ENCODE measurements at places on chromosomes 11 and 22.

DNA sequence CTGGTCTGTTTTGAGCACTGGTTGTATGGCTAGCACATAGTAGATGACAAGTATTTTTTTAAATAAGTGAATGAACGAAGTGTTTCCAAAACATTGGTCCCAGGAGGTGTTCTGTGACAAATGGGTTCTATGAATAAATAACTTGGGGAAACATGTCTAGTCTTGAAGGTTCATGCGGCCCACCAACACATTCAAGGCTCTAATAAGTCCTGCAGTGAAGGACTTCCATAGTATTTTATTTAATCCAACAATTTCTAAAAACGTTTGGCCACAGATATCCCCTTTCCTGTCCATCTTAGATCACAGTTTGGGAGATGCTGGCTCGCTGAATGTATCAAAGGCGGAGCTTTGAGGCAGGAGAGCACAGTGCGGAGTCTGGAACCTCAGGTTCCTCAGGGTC, 22.5 kb downstream of the PARVG start:
- no peak for DNase-seq

- DNase-seq = no peak
Observed at GRCh38 chr11:9802291-9802861, 138.5 kb downstream of the SWAP70 start.

- no peak for DNase-seq
Observed at GRCh38 chr11:65395961-65396530, 9.6 kb downstream of the FRMD8 start.

- DNase-seq = peak; percentile 13
Observed at GRCh38 chr11:121109916-121110586, 9.0 kb downstream of the TECTA start.

DNA sequence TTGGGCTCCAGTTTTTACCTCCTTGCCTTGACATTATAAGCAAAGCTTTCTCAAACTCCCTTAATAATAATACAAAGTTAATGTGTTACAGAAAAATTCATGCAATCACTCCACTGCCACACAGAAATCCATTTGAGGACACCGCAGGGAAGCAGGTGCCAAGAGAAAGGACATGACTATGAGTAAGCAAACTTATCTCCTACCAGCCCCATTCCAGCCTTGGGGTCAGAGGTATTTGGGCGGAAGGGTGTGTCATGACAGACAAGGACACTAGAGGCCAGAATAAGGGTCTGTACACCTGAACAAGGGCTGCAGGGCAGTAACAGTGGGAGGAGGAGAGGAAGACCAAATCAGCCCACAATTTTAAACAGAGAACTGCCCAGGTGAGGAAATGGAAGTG, 5.9 kb downstream of the GNG3 start:
- no peak for DNase-seq

- DNase-seq = no peak
Observed at GRCh38 chr11:95152876-95153856, 63.5 kb downstream of the ENDOD1 start.

GRCh38 chr11:68076371-68077042, 37.7 kb downstream of the TCIRG1 start:
- no peak for DNase-seq

GRCh38 chr11:45323601-45324249, 37.6 kb upstream of the SYT13 start:
- no peak for DNase-seq

- DNase-seq = no peak
Observed at GRCh38 chr11:125211948-125212340, 47.4 kb downstream of the PKNOX2 start.

GRCh38 chr11:13831696-13832095, 130.8 kb upstream of the SPON1 start:
- no peak for DNase-seq

DNA sequence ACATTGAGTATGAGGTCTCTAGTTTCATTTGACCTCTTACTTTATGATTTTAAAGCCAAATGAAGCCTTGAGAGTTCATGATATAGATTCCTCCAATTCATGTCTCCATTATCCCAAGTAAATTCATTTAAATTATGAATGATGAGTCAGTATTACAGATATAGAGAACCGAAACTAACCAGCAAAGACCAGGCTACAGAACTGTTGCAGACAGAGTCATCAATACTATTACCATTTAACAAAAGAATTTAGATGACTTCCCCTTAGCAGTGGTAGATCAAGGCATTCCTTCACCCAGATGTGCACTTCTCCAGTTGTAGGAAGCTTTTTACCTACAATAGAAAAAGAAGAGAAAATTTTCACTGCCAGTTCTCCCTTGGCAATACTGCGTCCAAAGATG, 11.8 kb upstream of the CCDC89 start:
- DNase-seq = no peak

GRCh38 chr22:25482091-25482760, 82.2 kb upstream of the GRK3 start:
- DNase-seq = no peak

DNA sequence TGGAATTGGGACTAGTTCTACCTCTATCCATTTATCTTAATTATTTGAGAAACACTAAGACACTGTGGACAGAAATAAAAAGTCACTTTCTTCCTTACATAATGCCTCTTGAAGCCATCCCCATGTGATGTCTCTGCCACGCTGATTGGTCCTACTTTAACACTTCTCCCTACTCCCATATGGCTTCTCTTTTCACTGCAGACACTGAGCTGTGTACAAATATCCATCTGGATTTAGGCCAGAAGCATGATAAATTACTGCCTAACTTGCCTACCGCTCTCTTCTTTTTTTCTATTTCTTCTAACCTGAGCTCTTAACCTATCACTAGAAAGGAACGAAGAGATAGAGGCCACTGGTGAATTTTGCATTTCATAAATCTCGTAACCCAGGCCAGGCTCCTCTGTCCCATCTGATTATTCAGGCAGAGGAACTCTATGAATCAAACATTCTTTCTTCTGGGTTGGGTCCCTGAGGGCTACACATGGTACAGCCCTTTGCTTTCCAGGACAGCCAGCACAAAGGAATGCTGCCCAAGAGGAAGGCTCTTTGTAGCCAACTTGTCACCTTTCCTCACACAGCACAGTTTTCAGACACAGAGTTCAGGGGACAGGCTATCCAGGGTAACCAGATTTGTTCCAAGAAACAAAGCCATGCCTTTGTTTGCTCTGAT, 878.5 kb upstream of the LRRC4C start:
- no peak for DNase-seq

DNA sequence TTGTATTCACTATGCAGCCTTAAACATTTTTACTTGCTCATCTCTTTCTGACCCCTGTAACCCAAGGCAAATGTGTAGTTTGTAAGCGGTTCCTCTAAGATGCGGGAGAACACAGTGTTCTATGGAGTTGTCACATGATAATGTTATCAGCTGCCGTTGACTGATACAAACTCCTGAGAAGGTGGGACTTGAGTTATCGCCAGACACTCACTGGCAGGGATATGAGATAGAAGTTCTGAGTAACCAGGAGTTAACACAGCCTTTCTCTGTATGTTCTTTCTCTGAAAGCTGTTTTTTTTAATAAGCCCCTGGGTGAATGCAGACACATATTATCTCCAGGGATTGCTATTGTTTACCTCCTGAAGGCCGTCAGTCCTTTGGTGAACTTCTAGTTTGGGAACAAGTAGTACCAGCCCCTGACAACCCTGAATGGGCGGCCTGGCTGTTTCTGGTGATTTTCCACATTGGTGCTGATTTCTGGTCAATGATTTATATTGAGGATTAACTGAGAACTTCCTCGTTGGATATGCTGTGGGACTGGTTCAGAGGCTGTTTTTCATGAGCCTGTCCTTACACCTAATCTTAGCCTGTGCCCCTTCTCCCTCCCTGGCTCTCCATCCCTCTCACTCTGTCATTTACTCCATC, 155.3 kb upstream of the RASSF10 start:
- DNase-seq = no peak

- DNase-seq = no peak
Observed at GRCh38 chr11:70019576-70020011, 58.5 kb upstream of the ANO1 start.

- DNase-seq = no peak
Observed at GRCh38 chr11:34154059-34154875, 48.8 kb downstream of the NAT10 start.

GRCh38 chr22:38729946-38730345, 24.2 kb downstream of the GTPBP1 start:
- DNase-seq = no peak

- DNase-seq = no peak
Observed at GRCh38 chr11:73451896-73452295, 75.7 kb downstream of the RELT start.

- peak; percentile 97 for DNase-seq
Observed at GRCh38 chr11:35045236-35045820, 93.6 kb upstream of the CD44 start.

GRCh38 chr11:68751004-68751325, 355 bp downstream of the TESMIN start:
- DNase-seq = no peak

DNA sequence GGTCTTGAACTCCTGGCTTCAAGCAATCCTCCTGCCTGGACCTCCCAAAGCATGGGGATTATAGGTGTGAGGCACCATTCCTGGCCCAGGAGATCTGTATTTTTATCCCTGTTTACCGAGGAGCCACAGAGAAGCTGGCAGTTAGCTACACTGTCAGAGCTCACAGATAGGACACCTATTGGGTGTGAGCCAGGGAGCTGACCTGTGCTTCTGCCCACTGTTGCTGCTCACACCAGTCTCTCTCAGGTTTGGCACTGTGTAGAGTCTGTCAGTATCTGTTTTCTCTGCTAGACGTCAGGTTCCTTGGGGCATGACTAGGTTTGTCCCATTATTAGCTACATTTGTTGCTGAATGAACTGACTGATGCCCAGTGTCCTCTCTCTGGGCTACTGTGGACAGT, 17.5 kb downstream of the PPP6R2 start:
- no peak for DNase-seq

DNA sequence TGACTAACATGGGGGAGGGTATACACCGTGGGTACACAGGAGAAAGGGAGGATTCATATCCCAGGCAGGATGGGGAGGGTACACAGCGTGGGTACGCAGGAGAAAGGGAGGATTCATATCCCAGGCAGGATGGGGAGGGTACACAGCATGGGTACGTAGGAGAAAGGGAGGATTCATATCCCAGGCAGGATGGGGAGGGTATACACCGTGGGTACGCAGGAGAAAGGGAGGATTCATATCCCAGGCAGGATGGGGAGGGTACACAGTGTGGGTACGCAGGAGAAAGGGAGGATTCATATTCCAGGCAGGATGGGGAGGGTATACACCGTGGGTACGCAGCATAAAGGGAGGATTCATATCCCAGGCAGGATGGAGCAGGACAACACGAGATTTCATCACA, 36.6 kb upstream of the NRIP3 start:
- DNase-seq = no peak

- no peak for DNase-seq
Observed at GRCh38 chr11:130908061-130908460, 8.2 kb downstream of the SNX19 start.

GRCh38 chr11:85759915-85760314, 51.0 kb downstream of the SYTL2 start:
- DNase-seq = no peak

DNA sequence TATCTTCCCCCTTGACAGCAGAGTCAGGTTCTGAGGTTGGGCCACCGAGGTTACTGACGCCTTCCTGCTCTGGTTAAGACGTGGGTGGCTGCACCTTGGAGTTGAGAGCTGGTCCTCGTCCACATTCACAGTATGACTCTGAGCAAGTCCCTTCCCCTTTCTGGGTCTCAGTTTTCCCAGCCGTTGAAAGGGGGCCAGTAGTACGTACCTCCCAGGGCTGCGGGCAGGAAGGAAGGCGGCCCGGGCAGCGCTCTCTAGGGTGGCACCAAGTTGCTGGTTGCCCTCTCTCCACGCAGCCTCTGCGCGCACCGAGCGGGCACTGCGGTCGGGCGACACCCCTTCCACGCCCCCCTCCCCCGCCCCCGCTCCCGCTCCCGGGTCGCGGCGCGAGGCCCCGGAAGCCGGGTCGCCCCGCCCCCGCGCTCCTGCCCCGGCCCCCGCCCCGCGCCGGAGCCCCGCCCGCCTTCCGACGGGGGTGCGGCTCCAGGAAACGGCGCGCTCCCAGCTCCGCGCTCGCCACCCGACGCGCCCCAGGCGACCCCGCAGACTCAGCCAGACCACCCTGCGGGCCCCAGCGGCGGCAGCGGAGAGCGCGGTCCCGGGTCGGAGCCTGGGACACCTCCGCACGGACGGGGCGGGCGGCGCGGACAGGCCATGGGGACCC, at the start of gene EHBP1L1:
EHBP1L1 (plus strand) TSS at position 486 of the 664 bp plus-strand sequence. CDS start 250 bp downstream, outside the sequence.
- no peak for DNase-seq

Measured in DMS79 (cell line).